BE2C (cell line): ENCODE measurements at places on chromosomes 6 and 20.

DNA sequence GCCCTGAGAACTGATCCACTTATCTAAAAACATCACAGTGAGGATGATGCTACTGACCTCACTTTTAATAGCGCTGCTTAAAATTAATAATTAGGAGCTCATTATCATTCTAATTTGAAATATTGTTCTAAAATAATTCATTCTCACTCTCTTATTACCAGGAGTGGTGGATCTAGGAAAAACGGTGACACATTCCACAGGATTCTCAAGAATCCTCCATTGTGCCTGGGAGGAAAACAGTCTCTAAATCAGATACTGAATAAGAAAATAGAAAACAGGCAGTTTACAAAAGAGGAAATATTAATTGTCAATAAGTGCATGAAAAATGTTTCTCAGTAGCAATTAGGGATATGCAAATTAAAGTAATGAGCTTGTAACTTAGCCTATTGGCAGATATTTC lies 187.4 kb downstream of the TENT5A start:
- no peak for DNase-seq

DNA sequence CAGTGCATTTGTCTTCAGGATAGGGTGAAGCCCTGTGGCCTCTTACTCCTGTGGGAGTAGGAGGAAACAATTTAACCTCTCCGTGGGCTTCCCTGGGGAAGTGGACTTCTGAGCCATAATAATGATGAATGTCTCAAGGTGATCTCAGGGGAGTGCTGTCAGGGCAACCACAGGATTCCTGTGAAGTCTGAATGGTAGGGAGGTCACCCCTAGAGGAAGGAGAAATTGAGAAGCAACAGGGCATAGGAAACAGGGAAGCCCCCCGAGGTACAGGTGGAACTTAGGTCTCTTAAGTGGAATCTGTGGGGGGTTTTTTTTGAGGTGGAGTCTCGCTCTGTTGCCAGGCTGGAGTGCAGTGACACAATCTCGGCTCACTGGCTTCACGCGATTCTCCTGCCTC lies 26.9 kb downstream of the STK35 start:
- no peak for DNase-seq

- DNase-seq = no peak
These were observed 29.6 kb downstream of the UBD start for GRCh38 chr6:29529956-29530355.

- no peak for DNase-seq
These were observed 83.5 kb upstream of the SLC22A23 start for GRCh38 chr6:3540253-3540820.

- no peak for DNase-seq
These were observed 45.8 kb downstream of the TOP1 start for GRCh38 chr20:41074441-41074840.

GRCh38 chr6:121504227-121504626 lies 68.8 kb downstream of the GJA1 start:
- no peak for DNase-seq

DNA sequence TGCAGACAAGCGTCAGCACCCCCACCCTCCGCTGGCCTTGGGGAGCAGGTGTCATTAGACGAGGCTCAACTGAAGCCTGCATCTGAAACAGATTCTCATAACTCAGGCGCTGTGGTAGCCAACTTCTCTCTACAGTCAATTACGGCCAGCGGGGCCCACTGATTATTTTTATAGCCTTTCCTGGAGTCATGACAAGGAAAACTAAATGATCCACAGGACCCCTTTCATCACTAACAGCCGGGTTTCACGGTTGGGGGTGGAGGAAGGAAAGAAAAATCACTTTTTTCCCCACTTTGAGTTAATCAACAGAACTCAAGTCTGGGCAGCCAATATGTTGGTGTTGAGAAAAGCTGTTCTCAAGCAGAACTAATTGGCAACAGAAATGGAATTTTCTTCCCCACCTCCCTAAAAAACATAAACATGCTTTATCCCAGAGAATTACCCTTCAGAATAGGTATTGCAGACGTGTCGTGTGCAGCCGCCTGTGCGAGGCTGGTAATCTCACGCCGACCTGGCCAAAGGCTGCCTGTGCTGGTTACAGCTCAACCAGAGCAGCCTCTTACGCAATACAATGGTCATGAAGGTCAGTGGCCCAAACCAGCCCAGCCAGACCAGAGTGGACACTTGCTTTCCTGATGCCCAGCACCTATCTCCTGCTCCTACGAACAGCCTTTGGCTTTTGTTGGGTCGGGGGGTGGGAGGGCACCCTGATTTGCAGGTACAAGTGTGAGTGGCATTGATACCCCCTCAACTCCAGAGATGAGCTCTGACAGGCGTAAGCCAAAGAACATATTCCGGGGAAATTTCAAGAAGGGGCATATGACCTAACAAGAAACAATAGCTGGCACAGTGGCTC lies 11.0 kb downstream of the RIPOR3 start:
- no peak for DNase-seq

GRCh38 chr6:170003451-170004160 lies 252.2 kb downstream of the ERMARD start:
- DNase-seq = no peak

GRCh38 chr20:46007671-46008070 lies 1.0 kb upstream of the MMP9 start:
- no peak for DNase-seq
